ENCODE measurements at places on chromosomes 1 and 21.

- H3K27ac ChIP-seq: no peak overlapping the region
- no peaks in the 10 kb centered on the region for H3K36me3 ChIP-seq
- H3K27me3 ChIP-seq: no peaks in the 10 kb centered on the region
- no peak overlapping the region for H3K4me3 ChIP-seq
- no peak for DNase-seq
Measured at GRCh38 chr1:185670187-185670627, 64.0 kb upstream of the HMCN1 start.

DNA sequence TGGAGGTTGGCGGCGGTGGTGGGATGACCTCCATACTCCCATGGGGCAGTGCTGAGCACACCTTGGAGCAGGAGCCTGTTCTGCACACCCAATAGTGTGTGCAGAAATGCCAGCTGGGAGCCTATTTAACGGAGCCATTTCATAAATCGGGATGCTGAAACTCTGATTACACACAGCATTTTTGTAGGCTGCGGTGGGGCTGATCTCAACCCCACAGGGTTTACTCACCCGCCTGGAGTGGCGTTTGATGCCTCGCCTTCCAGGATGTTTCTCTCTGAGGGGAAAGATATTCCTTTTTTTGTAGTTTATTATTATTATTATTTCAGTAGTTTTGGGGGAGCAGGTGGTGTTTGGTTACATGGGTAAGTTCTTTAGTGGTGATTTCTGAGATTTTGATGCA is 82.6 kb upstream of the WDR26 start:
- no peaks in the 10 kb centered on the region for H3K27me3 ChIP-seq
- H3K27ac ChIP-seq: no peak overlapping the region
- no peak overlapping the region for H3K4me3 ChIP-seq

GRCh38 chr1:204920511-204920910 is 49.8 kb downstream of the NFASC start:
- DNase-seq: no peak
- H3K4me1 ChIP-seq: no peaks in the 10 kb centered on the region
- H3K27ac ChIP-seq: no peak overlapping the region
- no peaks in the 10 kb centered on the region for H3K27me3 ChIP-seq
- H3K4me3 ChIP-seq: no peak overlapping the region

- H3K4me3 ChIP-seq: no peak overlapping the region
- no peaks in the 10 kb centered on the region for H3K4me1 ChIP-seq
- no peak for DNase-seq
Measured at GRCh38 chr21:45706299-45706698, 62.8 kb downstream of the PCBP3 start.

GRCh38 chr1:121517586-121518230 is 332.9 kb downstream of the SRGAP2C start:
- no peaks in the 10 kb centered on the region for H3K36me3 ChIP-seq
- peaks cover 7% of the 10 kb centered on the region for H3K27me3 ChIP-seq
- no peak overlapping the region for H3K4me3 ChIP-seq
- DNase-seq: no peak

- H3K27me3 ChIP-seq: no peaks in the 10 kb centered on the region
- H3K4me3 ChIP-seq: no peak overlapping the region
- H3K4me1 ChIP-seq: peaks cover 26% of the 10 kb centered on the region
Measured at GRCh38 chr1:201561601-201562000, 22.7 kb downstream of the NAV1 start.

DNA sequence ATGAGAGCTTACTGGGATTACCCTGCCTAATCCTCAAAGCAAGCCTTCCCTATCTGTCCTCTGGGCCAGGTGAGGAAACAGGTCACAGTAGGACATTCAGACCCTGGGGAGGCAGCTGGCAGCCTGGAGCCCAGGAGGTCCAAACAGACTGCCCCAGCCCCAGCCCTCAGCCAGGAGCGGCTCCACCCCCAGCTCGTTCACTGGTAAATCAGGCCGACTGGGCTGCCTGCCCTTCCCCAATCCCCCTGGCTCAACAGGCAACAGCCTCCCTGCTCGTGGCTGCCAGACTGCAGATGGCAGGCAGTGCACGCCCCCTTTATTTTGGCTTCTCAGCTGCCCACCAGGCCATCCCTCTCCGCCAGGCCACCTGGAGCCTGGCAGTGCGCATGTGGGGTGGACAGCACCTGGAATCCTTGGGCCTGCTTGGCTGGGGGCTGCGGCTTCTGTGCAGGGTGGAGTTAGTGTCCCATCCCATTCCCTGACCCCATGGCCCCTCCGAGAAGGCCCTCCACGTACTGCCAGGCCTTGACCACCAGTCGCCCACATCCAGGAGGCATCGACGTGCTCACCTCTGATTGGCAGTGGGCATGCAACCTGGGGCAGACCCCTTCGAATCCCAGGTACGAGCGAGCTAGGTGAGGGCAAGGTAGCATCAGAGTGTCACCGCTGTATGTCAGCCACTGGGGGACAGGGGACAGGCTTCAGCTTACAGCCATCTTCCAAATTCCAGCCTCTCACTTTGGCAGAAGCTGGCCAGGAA is 11.2 kb upstream of the ZNF670 start:
- no peak for DNase-seq
- no peaks in the 10 kb centered on the region for H3K4me1 ChIP-seq
- H3K27me3 ChIP-seq: no peaks in the 10 kb centered on the region
- H3K36me3 ChIP-seq: no peaks in the 10 kb centered on the region
- H3K4me3 ChIP-seq: no peak overlapping the region

DNA sequence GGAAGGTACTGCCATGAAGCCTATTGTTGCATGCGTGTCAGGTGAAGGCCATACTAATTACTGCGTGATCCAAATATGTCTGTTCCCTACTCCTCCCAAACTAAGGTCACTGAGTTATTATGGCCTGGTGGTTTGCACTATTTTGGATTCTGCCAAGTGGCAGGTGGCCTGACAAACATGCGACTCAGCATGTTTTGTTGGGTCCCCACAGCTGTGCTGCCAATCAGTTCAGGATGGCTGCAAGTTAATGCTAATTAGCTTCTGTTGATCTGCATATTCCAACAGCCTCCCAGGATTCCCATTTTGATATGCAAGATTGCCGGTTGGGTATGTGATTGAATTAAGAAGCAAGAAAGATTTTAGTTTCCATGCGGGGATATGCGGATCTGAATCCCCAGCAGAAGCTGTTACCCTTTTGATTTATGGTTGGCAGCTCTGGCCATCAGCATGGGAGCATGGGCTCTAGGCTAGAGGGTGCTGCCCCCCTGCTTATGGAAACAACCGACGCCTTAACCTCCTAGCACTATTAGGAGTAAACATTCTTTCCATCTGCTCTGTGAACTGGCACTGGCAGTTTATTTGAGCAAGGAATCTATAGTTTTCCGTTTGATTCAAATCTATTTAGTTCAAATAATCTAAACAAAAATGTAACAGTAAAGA is 429.8 kb upstream of the C1orf87 start:
- no peaks in the 10 kb centered on the region for H3K4me1 ChIP-seq
- no peaks in the 10 kb centered on the region for H3K27me3 ChIP-seq
- H3K36me3 ChIP-seq: no peaks in the 10 kb centered on the region
- no peak for DNase-seq
- no peak overlapping the region for H3K27ac ChIP-seq

DNA sequence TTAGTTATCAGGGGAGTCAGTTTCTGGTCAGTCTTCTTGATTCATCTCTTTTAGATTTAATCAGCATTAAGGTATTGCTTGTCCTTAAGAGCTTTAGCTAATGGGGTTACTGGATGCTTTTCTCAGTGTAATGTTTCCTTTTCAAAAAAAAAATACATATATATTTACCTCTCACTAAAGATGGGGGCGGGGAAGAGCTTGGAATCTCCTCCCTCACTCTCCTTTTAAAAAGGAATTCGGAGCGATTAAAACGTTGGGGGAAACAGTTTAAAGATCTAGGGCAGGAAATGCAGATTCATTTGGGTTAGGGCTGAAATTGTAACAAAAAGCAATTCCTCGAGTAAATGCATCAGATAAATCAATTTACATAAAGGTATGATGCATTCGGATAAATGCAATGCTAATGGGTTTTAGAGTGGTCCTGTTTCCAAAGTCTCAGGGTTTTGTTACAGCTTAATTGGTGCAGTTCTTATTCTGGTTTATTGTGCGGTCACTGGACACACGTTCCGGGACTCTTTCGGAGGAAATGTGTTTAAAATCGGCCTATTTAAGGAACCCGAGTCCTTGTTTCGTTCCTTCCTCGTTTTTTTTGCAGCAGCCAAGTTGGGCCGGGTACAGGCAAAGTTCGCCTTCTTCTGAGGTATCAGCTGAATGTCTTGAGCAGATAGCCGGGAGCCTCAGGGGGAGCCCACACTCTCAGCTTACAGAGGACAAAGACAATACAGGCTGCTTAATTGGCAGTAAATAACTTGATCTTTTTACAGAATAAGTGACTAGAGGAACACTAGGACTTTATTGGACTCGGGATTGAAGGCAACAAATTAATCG is 1.6 kb downstream of the LMO4 start:
- H3K27ac ChIP-seq: peak overlapping the region; percentile 95
- DNase-seq: no peak
- H3K27me3 ChIP-seq: no peaks in the 10 kb centered on the region
- peak overlapping the region; percentile 94 for H3K4me3 ChIP-seq
- no peaks in the 10 kb centered on the region for H3K36me3 ChIP-seq

DNA sequence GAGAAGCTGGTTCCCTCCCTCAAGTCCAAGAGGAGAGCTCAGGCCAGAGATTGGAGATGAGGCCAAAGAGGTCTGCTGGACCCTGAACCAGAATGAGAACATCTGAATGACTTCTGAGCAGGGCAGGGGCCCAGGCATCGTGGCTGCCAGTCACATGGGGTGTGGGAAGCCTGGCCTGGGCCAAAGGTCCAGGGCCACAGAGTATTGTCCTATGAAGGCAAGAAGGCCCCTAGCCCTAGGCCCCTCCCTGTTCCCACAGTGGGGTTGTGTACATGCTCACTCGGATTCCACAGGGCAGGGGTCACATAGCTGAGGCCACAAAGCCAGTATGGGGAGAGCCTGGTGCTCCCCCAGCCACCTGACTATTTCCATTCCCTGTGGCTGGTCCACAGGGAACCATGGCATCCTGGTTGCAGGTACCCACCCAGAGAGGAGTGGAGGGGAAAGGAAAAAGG is 18.5 kb upstream of the SLC1A7 start:
- H3K27ac ChIP-seq: no peak overlapping the region
- no peaks in the 10 kb centered on the region for H3K4me1 ChIP-seq
- H3K36me3 ChIP-seq: no peaks in the 10 kb centered on the region
- H3K4me3 ChIP-seq: no peak overlapping the region
- H3K27me3 ChIP-seq: no peaks in the 10 kb centered on the region

- DNase-seq: no peak
- no peaks in the 10 kb centered on the region for H3K27me3 ChIP-seq
- no peaks in the 10 kb centered on the region for H3K4me1 ChIP-seq
- no peak overlapping the region for H3K4me3 ChIP-seq
- H3K36me3 ChIP-seq: no peaks in the 10 kb centered on the region
Measured at GRCh38 chr21:16388291-16388690, 658.5 kb downstream of the USP25 start.

- no peak overlapping the region for H3K4me3 ChIP-seq
- H3K36me3 ChIP-seq: no peaks in the 10 kb centered on the region
- no peak overlapping the region for H3K27ac ChIP-seq
- no peak for DNase-seq
Measured at GRCh38 chr1:54610601-54611580, 12.4 kb downstream of the FAM151A start.

GRCh38 chr21:41345356-41345755 is 16.5 kb upstream of the MX2 start:
- no peaks in the 10 kb centered on the region for H3K4me1 ChIP-seq
- no peak for DNase-seq
- no peak overlapping the region for H3K27ac ChIP-seq
- no peaks in the 10 kb centered on the region for H3K36me3 ChIP-seq
- no peak overlapping the region for H3K4me3 ChIP-seq
- H3K27me3 ChIP-seq: no peaks in the 10 kb centered on the region

DNA sequence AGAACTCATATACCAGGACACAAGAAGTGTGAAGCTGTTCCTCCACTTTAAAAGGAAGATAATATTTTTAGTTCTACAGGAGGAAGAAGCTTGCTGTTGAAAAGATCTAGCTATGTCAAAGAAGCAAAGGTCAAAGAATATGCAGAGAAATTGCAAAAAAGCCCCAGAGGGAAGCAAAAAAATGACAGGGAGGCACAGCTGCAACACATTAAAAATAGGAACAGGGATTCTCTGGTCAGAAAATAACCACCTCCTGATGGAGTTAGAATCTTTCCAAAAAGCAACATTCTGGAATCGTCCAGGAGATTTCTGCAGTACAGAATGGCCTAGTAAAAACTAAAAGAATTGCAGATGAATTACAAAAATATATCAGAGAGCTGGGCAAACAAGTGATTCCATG is 238.9 kb upstream of the PRMT6 start:
- H3K4me1 ChIP-seq: no peaks in the 10 kb centered on the region
- H3K27ac ChIP-seq: no peak overlapping the region
- no peak overlapping the region for H3K4me3 ChIP-seq
- no peak for DNase-seq
- H3K27me3 ChIP-seq: no peaks in the 10 kb centered on the region

DNA sequence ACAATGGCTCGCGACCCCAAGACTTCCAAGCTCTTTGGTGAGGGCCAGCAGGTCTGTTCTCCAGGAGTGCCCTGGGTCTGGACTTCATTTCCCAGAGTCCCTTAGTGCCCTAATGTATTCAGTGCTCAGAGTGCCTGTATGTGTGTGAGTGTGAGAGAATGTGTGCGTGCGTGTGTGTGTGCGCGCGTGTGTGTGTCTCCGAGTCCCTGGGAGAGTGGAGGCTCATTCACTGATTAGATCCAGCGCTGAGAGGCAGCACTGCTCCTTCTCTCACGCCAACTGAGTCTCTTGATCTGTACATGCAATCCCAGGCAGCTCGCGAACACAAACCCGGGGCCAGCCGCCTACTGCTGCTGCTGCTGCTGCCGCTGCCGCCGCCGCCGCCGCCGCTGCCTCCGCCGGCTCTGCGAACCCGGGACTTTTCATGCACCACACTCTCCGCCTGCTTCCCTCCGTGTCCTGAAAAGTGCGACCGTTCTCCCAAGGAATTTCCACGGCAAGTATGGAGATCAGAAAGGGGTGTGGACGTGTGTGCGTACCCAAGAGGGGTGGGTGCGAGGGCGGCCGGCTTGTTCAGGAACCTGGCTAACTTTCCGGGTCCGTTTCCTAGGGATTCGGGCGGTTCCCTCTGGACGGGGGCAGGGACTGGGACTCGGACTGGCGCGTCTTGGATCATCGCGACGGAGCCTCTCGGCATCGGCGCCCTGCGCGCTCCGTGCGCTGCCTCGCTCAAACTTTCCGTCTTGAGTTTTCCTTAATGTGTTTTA is at the start of gene RNF220:
TSS of gene RNF220 (plus strand) at position 225 of the 767 bp plus-strand sequence.
- peaks cover 6% of the 10 kb centered on the region for H3K4me1 ChIP-seq
- no peaks in the 10 kb centered on the region for H3K36me3 ChIP-seq
- no peak within 1 kb of the TSS for H3K27ac ChIP-seq
- peaks cover 31% of the 10 kb centered on the region for H3K27me3 ChIP-seq
- DNase-seq: no peak
- peak within 1 kb of the TSS; percentile 59 for H3K4me3 ChIP-seq

- no peak overlapping the region for H3K4me3 ChIP-seq
- H3K36me3 ChIP-seq: no peaks in the 10 kb centered on the region
- no peaks in the 10 kb centered on the region for H3K4me1 ChIP-seq
- H3K27ac ChIP-seq: no peak overlapping the region
- H3K27me3 ChIP-seq: no peaks in the 10 kb centered on the region
Measured at GRCh38 chr21:29583424-29583924, 284.8 kb downstream of the BACH1 start.

- DNase-seq: no peak
- no peaks in the 10 kb centered on the region for H3K36me3 ChIP-seq
- no peaks in the 10 kb centered on the region for H3K4me1 ChIP-seq
- H3K27me3 ChIP-seq: no peaks in the 10 kb centered on the region
- no peak overlapping the region for H3K4me3 ChIP-seq
- no peak overlapping the region for H3K27ac ChIP-seq
Measured at GRCh38 chr1:7516341-7516740, 254.8 kb upstream of the VAMP3 start.
